HT1080 (cell line): ENCODE measurements at places on chromosomes 5 and 9. TPM values are rescaled to one million over a fixed set of nuclear protein-coding genes. Genes with fewer than 3 reads are reported as not detected.

TIMD4 gene
- not detected in 2 replicates for total RNA-seq

- no peak for DNase-seq
Measured at GRCh38 chr9:4563105-4563504, 72.8 kb downstream of the SLC1A1 start.

DNA sequence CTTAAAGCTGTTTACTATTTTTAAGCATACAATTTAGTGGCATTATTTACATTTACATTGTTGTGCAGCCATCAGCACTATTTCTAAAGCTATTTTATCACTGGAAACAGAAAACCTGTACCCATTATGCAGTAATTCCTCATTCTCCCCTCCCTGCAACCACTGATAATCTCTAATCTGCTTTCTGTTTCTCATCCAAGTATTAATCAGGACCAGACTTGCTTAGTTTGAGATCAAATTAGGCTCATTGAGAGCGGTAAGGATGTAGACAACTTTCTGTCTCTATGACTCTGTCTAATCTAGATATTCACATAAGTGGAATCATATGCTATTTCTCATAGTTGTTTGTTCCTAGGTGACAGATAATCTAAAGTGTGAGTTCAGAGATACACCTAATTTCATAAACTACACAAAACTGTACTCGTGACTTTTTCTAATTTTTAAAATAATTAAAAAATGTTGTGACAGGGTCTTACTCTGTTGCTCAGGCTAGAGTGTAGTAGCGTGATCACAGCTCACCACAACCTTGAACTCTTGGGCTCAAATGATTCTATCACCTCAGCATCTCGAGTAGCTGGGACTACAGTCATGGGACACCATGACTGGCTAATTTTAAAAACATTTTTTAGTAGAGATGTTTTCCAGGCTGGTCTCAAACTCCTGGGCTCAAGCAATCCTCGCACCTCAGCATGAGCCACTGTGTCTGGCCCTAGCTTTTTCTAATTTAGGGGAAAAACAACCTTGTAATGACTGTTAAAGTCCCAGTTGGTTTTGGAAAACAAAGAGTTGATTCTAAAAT, 37.6 kb downstream of the BDP1 start:
- DNase-seq: no peak

DNA sequence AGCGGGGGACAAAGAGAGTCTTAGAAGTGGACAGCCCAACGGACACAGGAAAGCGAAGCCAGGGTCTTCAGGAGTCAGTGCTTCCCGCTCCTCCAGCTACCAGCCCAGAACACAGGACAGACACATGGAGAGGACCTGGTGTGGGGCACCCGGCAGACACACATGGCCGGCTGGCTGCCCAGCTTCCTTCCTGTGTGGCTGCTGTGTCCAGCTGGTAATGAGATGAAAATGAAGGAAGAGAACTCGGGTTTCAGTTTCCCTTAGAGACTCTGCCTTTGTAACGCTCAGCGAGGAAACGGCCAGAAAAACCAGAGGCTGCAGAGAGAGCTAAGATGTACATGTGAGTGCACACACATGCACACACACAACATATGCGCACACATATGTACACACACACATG, 87.5 kb downstream of the SECISBP2 start:
- no peak for DNase-seq

DDX4 gene
- 0.24 TPM in 1 of 2 replicates, not detected in the other for total RNA-seq

LTC4S gene
- 1.2 TPM in 1 of 2 replicates, not detected in the other for total RNA-seq

DNA sequence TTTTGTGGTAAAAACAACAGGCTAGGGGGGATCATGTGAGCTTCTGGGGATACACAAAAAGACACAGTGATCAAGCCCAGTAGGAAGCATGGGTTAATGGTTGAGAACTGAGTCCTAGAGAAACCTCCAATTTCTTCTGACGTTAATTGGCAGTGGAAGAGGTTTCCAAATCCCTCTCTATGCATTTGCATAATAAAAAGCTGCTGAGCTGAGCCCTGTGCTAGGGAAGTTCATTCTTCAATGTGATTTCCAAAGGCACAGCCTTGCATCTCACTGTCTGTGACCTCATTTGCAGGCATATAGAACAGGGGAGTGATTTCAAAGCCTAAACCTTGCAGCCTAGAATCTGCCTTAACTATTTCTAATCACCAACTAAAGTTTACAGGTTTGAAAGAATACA, 812 bp downstream of the DNAH5 start:
- no peak for DNase-seq

GRCh38 chr5:171450423-171451331, 31.2 kb downstream of the FGF18 start:
- peak; percentile 48 for DNase-seq

SCAMP1 gene
- 17.5 and 29.6 TPM in 2 replicates for total RNA-seq

LIFR gene
- total RNA-seq: 3.0 and 4.0 TPM in 2 replicates

DNA sequence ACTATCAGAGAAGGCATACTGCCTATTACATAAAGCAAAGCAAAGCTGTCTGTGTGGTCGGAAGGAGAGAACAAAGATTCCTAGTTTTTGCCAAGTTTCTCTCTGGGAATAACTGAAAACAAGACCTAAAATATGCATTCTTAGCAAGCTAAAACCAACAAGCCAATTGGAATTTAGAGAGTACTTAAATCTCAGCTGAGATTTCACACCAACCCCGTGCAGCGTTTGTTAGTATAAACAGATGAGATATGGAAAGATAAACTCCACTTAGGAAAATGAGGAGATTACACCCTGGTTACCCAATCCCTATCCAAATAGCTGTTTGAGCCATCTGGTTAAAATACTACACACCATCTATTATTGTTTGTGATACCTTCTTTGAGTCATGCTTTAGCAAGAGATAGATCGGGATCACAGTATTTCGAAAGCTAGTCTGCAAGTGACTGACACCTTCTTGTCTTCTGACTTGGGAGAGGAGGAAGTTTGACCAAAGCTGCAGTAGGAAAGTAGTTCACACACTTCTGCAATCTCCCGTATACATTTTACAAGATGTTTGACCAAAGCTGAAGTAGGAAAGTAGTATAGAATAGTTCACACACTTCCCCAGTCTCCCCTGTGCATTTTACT, 18.2 kb downstream of the FAF2 start:
- no peak for DNase-seq

GRCh38 chr9:114953959-114954358, 23.6 kb upstream of the TNFSF8 start:
- DNase-seq: peak; percentile 80

DNA sequence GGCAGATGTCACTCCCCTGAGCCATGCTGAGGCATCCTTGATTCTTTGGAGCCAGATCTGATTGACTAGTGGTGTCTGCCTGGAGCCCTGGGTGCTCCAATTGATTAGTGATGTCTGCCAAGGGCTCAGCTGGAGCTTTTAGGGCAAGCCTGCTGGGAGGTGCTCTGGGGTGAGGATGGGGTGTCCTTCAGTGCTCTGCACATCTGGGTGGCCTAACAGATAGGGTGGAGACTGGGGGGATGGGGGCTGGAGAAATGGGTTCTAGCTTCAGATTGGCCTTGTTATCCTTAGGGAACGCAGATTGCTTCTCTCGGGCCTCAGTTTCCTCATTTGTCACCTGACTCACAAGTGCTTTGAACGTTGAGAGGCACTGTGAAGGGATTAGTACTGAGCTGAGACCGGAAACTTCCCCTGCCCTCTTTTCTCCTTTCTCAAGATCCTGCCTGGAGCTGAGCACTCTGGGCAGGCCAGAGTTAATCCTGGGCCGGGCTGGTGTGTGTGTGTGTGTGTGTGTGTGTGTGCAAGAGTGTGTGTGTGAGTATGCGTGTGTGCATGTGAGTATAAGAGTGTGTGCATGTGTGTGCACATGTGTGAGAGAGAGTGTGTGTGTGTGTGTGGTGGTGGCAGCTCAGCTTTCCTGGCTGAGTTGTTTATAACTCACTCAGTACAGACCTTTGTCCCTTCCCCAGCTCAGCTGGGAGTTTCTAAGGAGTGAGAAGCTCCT, 5.6 kb upstream of the IER5L start:
- DNase-seq: no peak

- no peak for DNase-seq
Measured at GRCh38 chr5:134500699-134501430, 24.6 kb upstream of the JADE2 start.

DNA sequence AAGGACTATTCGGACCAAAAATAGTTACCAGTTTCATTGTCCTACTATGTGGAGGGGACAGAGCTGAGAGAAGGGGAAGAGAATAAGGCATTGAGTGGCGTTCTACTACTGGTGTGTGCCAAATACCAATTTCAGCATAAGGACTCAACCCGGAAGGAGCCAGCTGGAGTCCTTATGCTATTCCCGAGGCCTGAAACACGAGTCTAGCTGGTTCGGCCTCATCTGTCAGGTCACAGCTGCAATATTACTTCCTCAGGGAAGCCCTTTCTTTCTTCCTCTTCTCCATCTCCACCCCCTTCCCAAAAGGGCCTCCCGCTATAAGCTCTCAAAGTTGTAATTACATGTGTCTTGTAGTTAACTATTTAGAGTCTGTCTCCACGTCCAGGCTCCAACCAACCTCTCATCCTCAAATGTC, 20.5 kb upstream of the FER start:
- peak; percentile 5 for DNase-seq

CDH10 gene
- 0.06 and 0.07 TPM in 2 replicates for total RNA-seq

STC2 gene
- total RNA-seq: 39.2 and 48.6 TPM in 2 replicates

DNA sequence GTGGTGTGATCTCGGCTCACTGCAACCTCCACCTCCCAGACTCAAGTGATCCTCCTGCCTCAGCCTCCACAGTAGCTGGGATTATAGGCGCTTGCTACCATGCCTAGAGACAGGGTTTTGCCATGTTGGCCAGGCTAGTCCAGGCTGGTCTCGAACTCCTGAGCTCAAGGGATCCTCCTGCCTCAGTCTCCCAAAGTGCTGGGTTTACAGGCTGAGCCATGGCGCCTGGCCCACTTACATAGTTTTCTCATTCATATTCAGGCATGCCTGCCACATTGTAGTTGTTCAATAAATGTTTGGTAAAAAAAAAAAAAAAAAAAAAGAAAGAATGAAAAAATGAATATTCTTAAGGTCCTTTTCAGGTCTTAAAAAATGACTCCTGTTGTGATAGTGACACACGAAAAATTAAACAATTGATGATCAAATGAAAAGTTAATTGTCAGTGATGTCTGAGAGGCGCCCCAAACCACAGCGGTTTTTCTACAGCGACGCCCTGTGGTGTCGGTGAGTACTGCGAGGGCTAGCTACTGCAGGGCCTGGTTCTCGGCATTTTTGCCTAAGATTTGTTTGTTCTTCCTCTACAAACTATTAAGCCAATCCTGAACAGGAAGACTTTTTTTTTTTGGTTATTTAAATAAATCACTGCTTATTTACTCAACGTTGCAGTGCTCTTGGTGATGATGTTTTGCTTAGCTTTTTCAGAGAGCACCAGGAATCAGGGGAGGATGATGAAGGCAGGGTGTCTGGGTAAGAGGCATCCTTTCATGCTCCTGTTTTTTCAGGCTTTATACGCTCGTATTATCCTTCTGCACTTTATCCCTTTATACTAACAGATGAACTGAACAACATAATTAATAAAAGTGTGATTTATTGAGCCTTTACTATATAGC, 67.0 kb upstream of the DPYSL3 start:
- peak; percentile 42 for DNase-seq

DNA sequence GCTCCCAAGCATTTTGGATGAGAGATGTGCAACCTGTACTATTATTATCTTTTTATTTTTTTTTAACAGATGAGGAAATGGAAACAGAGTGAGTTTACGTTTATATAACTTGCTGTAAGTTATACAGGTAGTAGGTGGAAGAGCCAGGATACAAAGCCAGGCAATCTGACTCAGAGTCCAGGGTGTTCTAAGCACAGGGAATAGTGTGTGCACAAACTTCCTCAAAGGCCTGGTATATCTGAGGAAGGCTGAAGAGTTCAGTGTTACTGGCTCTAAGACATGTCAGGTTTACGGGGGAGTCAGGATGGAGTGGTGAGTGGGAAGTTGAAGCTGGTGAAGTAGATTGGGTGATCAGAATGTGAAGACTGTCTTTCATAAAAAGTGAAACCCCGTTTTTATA, 353.6 kb downstream of the KDM4C start:
- no peak for DNase-seq

NUTM2G gene
- not detected in 2 replicates for total RNA-seq

SLC6A7 gene
- 0.03 TPM in 1 of 2 replicates, not detected in the other for total RNA-seq

SLC6A3 gene
- total RNA-seq: not detected in 2 replicates

- DNase-seq: no peak
Measured at GRCh38 chr9:129333617-129334104, 155.6 kb upstream of the IER5L start.

ADAMTSL2 gene
- total RNA-seq: not detected in 2 replicates

GRCh38 chr5:157108976-157109375, at the start of gene HAVCR2:
TSS of gene HAVCR2 (minus strand) at chr5:157109044. CDS start at chr5:157108983, 61 bp downstream.
- no peak for DNase-seq

GRCh38 chr9:7324152-7324598, 475.4 kb downstream of the DMAC1 start:
- no peak for DNase-seq

DNA sequence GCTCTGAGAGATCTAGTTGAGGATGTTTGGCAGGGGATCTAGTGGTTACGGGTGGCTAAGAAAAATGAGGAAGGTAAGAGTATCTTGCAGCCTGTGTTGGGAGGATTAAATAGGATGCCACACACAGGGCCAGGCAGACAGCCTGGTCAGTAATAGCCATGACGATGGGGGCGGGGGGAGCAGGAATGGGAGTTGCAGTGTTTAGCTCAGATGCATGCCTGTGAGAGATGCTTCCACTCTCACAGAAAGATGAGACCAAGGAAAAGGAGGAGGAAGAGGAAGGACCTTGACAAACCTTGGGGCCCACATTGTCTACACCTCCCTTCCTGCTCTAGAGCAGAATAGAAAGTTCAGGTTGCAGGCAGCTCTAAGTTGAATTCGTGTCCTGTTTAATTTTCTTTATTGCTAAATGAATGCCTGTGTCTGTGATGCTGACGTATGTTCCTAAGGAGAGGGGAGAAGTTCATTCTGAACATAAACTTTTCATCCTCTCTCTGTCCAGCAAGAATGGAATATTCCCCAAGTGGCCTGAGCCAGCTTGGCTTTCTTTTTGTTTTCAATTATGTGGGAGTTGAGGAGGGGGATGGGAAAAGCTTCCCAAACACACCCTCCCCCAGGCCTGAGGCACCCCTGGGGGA, 28.7 kb downstream of the TGFBI start:
- peak; percentile 34 for DNase-seq

DNA sequence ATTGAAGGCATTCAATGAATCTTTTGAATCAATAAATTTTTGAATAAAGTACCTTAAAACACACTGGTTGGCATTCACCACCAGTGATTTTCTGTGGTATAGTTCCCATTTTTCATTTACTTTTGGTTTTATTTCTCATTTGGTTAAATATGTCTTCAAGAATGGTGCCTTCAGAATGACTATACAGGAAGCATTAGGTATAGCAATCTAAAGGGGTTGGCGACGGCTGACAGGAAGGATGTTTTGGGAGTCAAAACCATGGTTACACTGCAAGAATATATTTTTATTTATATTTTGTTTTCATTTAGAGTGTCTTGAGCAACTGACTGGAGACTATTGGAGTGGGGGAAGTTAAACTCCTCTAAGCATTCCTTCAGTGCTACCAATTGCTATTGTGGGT, 235.7 kb downstream of the HTR1A start:
- no peak for DNase-seq

DNA sequence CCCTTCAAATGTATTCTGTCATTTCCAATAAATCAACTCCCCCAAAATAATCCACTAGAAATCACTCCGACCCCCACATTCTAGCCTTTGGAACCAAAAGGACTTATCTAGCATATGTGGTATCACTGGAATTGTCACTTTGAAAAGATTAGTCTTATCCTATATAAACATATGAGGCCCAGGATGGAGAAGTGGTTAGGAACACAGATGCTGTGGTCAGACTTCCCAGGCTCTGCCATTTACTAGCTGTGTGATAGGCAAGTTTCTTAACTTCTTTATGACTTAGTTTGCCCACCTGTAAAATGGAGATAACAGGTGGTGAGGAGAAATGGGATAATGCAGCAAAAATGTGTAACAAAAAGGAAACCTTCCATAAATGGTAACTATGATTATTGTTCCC, 62.0 kb upstream of the GLRX start:
- DNase-seq: no peak
